ENCODE measurements at places on chromosomes 7 and 10. TPM values are rescaled to one million over a fixed set of nuclear protein-coding genes. Genes with fewer than 3 reads are reported as not detected.

Gene MOGAT3
- not detected for polyA plus RNA-seq

Gene CCDC136
- 0.38 TPM for polyA plus RNA-seq

Gene FLNC
- not detected for polyA plus RNA-seq

Gene TRIM4
- 23.8 TPM for polyA plus RNA-seq

Gene TRIM73
- polyA plus RNA-seq: 0.09 TPM

Gene SPDYE9
- not detected for polyA plus RNA-seq

Gene PKD2L1
- not detected for polyA plus RNA-seq

Gene UTF1
- polyA plus RNA-seq: 0.61 TPM

Gene ADRA2A
- not detected for polyA plus RNA-seq

Gene IMMP2L
- 14.9 TPM for polyA plus RNA-seq

Gene SFRP4
- not detected for polyA plus RNA-seq

Gene CADPS2
- not detected for polyA plus RNA-seq

Gene GPR15LG
- polyA plus RNA-seq: not detected

Measured in naive B cell (primary cell).